ENCODE measurements at places on chromosomes 1 and 21.
A peak's percentile ranks its signal among the peaks of the same experiment; 100 is the strongest.

- no peaks in the 10 kb centered on the region for H3K27me3 ChIP-seq
Measured at GRCh38 chr1:54697896-54698295, 17.8 kb upstream of the TTC4 start.

GRCh38 chr1:186482661-186483255, 21.8 kb upstream of the PDC start:
- DNase-seq: peak; percentile 43
- no peaks in the 10 kb centered on the region for H3K36me3 ChIP-seq
- H3K27ac ChIP-seq: no peak overlapping the region
- H3K4me1 ChIP-seq: no peaks in the 10 kb centered on the region

DNA sequence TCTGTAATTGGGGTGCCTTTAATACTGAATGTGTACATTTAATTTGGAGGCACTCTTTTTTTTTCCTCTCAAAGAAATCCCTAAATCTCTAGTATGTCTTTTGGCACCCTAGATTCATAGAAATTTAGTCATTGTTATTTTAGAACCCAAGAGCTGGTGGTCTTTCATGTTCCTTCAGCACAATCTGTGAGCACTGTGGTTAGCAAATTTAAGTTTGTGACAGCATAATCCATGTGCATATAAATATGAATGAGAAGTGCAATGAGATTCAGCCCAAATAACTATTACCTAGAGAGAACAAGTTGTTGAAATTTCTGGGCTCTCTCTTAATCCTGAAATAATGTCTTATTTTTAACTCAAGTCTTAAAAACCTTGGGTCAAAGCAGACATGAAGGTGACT, 4.5 kb downstream of the PPP1R8 start:
- H3K4me3 ChIP-seq: no peak overlapping the region
- H3K36me3 ChIP-seq: no peaks in the 10 kb centered on the region
- no peak overlapping the region for H3K27ac ChIP-seq
- no peaks in the 10 kb centered on the region for H3K27me3 ChIP-seq

- no peaks in the 10 kb centered on the region for H3K4me1 ChIP-seq
- no peak overlapping the region for H3K27ac ChIP-seq
- no peaks in the 10 kb centered on the region for H3K27me3 ChIP-seq
Measured at GRCh38 chr1:239703075-239703474, 316.7 kb downstream of the CHRM3 start.

GRCh38 chr1:228989992-228990827, 254.9 kb downstream of the RHOU start:
- DNase-seq: peak; percentile 74
- peak overlapping the region; percentile 24 for H3K27ac ChIP-seq
- no peaks in the 10 kb centered on the region for H3K36me3 ChIP-seq
- no peaks in the 10 kb centered on the region for H3K4me1 ChIP-seq

Data from uterus (tissue), 4 donors.